ENCODE measurements at places on chromosomes 7 and 10.

DNA sequence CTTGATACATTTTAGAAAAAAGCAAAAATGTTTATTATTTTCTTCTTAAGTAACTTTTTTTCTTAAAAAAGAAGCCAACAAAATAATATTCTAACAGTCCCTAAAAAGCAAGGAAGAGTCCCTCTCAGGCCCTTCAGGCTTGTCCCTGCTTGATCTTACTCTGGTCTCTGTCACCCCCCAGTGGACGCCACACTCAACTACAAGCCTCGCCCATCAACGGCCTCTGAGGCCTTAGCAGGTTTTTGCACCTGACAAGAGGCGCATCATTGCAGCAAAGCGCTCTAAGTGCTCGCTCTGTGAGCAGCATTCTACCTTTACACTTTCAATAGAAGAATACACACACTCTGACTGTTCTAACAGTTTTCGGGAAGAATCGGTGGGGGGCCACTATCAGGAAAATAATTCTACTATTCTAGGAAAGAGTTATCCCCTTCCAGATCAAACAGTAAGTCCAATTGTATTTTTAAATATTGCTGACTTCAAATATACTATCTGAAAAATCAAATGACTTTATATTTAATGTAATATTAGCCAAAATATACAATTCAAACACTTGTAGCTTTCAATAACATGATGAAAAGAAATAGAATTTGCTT is 139.2 kb downstream of the USP6NL start:
- peak; percentile 32 for DNase-seq

- DNase-seq = no peak
Measured at GRCh38 chr10:86084585-86084984, 282.0 kb downstream of the GRID1 start.

- no peak for DNase-seq
Measured at GRCh38 chr7:127705461-127705959, 53.5 kb downstream of the SND1 start.

- DNase-seq = no peak
Measured at GRCh38 chr10:120799849-120800248, 51.3 kb upstream of the WDR11 start.

DNA sequence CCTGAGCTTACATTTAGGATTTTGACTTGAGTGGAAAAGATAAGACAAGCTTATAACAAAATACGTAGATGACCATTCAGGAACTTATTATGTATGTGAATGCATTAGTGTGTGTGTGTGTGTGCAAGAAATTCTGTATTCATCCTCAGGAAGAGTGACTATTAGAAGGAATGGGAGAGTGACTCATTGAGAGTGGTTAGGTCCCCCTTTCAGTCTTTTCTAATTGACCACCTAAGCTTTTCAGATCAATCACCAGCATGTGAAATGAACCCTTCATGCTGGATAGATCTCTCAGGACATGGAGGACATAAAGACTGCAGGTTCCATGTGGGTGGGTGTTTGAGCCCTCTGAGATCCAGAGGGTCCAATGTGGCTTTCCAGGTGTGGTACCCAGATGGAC is 153.5 kb downstream of the MBL2 start:
- no peak for DNase-seq

DNA sequence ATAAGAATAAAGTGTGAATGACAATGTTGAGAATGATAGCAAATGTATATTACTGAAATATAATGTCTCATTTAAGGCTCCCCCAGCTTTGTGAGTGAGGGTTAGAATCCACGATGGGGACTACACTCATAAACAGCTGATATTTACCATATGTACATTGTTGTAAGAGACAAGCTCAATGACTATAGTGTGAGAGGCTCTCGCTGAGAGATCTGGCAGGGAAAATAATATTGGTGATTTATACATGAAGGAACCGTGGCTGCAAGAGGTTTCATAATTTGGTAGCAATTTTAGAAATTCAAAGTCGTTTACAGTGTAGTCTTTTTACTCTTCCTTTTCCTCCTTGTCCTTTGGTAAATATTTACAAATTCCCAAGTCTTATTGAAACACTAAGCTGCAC is 342.2 kb upstream of the AKR1E2 start:
- no peak for DNase-seq

GRCh38 chr10:92571649-92572048 is 2.2 kb downstream of the IDE start:
- DNase-seq = no peak

GRCh38 chr10:113025487-113025886 is 75.4 kb downstream of the TCF7L2 start:
- DNase-seq = no peak

- DNase-seq = no peak
Measured at GRCh38 chr7:1695800-1696454, 25.9 kb downstream of the ELFN1 start.

DNA sequence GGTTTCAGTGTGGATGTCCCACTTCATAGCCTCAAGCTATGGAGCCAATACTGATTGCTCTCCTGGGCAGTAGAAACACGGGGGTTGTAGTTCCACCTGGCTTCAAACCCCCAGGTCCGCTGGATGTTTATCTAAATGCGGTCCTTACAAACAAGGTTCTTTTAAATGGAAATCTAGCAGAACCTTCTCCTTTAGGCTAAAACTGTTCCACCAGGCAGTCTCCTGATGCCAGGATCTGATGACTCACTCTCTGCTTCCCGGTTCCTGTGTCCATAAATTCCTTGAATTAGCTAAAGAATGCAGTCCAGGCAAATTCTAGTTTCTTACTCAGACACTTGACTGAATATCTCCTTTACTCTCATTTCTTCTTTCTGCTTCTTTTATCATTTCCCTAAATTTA is 108.4 kb upstream of the FAM3C start:
- DNase-seq = no peak

DNA sequence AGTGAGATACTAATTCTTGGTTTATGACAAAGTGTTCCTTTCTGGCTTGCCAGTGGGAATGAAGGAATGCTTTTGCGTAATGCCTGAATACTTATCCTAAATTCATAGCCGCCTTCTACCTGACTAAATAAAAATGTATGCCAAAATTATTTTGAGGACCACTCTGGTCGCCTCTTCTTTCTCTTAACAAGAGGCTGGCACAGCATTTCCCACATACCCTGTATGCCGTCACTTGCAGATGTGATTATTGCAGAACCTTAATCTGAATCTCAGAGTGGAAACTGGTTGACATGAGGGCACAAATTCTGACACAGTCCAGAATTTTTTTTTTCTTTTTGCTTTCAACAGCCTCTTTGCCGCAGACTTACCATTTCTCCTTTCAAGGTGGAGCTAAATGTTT is 124.6 kb upstream of the GLCCI1 start:
- no peak for DNase-seq

- no peak for DNase-seq
Measured at GRCh38 chr10:80429521-80429973, 21.2 kb downstream of the PRXL2A start.

DNA sequence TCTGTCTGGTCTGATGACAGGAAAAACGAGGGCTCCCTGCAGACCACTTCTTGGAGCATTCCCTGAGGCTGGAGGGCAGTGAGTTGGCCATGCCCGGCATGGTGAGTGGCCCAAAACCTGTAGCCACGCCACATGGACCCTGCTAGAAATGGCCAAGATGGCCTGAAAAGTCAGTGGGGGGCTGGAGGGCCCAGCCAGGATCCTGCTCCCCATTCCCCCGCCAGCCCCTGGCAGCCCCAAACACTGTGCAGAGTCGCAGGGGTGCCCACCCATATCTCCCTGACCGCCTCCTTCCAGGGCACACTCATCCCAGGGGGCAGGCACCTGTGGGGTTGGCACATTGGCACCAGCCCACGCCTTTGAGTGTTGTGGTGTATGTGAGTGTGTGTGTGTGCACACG is 18.7 kb upstream of the PPP2R2D start:
- no peak for DNase-seq

- peak; percentile 59 for DNase-seq
Measured at GRCh38 chr7:100675581-100676350, 2.2 kb downstream of the GNB2 start.

- no peak for DNase-seq
Measured at GRCh38 chr10:124081547-124082140, 11.8 kb downstream of the CHST15 start.

GRCh38 chr7:11133436-11133959 is 159.8 kb downstream of the PHF14 start:
- DNase-seq = no peak

GRCh38 chr10:3868271-3868664 is 83.3 kb upstream of the KLF6 start:
- DNase-seq = no peak

GRCh38 chr10:33982995-33983394 is 648.5 kb upstream of the NRP1 start:
- DNase-seq = no peak

GRCh38 chr10:28269842-28270456 is 32.9 kb downstream of the MPP7 start:
- DNase-seq = no peak

GRCh38 chr10:123488436-123488835 is 177.7 kb upstream of the GPR26 start:
- DNase-seq = no peak

DNA sequence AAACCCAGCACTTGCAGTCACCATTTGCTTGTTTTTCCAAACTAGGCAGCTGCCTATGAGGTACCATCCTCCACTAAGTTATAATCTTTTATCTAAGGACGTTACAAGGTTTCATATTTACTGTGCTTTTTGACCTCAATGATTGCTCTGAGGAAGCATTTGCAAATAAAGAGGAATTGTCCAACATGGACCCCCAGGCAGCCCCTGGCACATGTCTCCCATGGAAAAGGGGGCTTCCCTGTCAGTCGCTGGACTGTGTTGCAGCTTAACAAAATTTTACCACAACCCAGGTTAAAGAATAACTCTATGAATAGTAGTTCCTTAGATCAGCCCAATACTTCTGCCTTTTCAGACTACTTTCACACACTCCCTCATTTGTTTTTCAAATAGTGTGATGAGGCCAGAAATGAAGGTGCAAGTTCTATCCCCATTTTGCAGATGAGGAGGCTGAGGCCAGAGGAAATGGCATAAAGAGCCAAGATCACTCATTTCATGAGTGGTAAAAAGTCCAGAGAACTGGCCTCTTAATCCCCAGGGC is 52.8 kb upstream of the ZPBP start:
- no peak for DNase-seq

DNA sequence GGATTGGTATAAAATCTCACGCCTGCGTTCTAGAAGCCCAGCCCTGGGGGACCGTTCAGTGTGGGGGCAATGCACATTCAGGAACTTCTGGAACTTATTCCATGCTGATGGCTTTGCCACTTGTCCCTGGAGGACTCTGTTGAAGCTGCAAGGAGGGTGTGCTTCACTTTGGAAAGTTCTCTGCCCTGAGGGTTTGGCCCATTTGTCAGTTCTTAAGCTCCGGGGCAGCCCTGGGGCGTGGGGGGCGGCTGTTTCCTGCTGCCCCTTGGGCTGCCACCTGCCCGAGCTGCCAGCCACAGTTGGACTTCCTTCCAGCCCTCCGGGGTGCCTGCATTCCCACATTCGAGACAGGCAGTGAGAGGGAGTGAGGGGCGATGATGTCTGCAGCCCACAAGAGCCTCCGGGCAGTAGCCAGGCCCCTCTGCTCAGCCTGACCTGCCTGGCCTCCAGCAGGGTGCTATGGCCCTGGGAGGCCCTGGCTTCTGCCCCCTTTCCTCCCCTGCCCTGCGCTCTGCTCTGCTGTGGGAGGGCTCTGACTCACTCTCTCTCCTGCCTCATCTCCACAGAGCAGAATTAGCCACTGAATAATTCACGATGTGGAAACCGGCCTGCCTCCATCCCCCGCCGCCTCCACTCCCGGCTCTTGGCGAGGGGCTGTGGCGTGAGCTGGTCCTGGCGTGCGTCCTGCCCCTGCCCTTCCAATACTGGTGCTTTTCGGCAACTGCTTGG is 1.9 kb downstream of the TTYH3 start:
- DNase-seq = no peak

GRCh38 chr10:44788147-44789129 is 122.7 kb upstream of the TMEM72 start:
- no peak for DNase-seq

DNA sequence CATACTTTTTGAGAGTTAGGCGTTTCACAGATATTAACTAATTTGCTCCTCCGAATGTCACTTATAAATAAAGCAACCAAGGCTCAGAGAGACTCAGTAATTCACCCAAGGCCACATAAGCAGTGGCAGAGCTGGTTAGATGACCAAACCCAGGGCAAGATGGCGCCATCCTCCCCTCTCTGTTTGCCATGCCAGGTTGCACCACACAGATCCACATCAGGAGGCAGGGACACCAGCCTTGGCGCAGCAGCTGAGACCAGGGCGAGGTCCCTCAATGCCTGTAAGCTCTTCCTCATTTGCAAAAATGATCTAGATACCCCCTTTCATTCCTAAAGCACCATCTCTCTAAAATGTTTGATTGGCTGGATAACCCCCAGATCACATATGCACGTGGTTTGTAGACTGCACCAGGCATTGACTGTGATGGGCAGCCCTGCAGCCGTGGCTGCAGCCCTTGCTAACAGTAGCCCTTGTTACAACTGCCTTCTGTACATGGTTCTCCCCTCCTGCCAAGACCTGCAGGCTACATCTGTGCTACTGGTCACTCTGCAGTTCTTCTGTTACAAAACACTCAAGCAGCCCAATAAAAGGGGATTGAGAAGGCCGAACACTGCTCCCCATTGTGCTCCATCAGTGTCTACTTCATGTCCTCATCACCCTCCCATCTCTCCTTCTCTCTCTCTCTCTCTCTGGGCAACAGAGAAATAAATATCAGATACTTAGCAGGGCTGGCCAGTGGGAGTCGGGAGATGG is 298.6 kb downstream of the PRPF18 start:
- DNase-seq = no peak

DNA sequence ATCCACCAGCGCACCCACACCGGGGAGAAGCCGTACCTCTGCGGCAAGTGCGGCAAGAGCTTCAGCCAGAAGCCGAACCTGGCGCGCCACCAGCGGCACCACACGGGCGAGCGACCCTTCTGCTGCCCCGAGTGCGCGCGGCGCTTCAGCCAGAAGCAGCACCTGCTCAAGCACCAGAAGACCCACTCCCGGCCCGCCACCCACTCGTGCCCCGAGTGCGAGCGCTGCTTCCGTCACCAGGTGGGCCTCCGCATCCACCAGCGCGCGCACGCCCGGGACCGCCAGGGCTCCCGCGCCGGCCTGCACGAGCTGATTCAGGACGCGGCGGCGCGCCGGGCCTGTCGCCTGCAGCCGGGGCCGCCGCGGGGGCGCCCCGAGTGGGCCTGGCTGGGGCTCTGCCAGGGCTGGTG is 17.7 kb downstream of the ZNF775 start:
- no peak for DNase-seq

DNA sequence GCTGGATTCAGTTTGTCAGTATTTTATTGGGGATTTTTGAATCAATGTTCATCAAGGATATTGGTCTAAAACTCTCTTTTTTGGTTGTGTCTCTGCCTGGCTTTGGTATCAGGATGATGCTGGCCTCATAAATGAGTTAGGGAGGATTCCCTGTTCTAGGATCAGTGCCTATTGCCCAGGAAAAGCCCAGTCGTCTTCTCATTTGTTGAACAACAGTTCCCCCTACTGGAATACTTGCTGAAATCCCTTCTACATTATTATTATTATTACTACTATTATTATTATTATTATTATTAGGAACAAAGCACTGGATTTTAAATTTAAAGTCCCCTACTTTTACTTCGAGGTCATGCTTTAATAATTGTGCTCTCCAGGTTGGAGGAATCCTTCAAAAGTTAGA is 528.9 kb downstream of the MAGI2 start:
- no peak for DNase-seq

- DNase-seq = no peak
Measured at GRCh38 chr10:6177880-6178281, 24.9 kb upstream of the PFKFB3 start.

GRCh38 chr10:122357685-122358084 is 16.8 kb upstream of the PLEKHA1 start:
- DNase-seq = no peak

GRCh38 chr10:11023009-11023953 is 5.6 kb downstream of the CELF2 start:
- DNase-seq = no peak

Data from GM18507 (cell line).